ENCODE measurements at places on chromosomes 12 and 14.
A peak's percentile ranks its signal among the peaks of the same experiment; 100 is the strongest.

- no peak for DNase-seq
Measured at GRCh38 chr12:65803251-65803650, 21.0 kb upstream of the HMGA2 start.

DNA sequence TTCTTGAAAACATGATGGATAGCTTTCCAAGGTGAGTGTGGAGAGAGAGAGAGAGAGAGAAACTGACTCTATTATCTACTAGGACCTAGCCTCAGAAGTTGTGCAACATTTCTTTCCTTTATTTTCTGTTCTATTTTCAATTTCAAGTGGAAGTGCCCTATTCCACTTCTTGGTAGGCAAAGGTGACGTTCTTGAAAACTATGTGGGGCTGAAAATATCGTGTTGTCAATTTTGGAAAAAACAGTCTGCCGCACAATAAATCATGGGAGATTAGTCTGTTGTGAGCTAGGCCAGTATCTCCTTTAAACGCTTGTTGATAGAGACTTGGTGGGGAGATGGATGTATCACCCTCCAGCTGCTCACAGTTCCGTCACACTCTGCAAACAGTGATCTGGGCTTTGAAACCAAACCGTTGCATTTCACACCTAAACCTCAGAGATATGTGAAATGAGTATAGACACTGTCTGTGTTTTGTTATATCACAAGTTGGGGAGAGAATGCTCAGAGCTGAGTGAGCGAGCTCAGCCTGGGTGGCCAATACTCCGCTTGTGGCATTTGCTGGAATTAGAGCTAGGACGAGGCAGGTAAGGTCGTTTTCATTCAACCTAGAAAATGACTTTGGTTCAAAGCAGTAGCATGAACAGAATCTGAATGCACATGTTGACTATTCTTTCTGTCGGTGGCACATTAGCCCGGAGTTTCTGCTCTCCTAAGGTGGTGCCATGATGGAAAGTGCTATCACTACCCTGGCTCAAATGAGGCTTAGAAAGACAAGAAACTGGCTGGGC is 75.1 kb upstream of the ST8SIA1 start:
- DNase-seq = no peak

GRCh38 chr12:123131879-123132402 is 18.9 kb downstream of the PITPNM2 start:
- DNase-seq = peak; percentile 92

DNA sequence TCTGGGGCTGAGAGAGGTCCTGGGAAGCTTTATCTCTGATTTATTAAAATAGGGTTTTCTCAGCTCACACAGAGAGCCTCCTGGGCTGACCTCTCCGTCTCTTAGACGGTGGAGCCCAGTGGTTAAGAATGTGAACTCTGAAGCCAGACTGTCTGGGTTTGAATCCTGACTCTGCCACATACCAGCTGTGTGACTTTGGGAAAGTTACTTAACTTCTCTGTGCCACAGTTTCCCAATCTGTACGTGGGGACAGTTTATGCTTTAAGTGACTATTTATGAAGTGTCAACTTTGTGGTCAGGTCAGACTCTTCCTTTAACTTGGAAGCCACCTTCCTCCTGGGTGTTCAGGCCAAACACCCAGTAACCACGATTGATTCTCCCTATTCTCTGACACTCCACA is 290.9 kb downstream of the AACS start:
- no peak for DNase-seq

GRCh38 chr12:3491938-3492792 is 1.2 kb downstream of the PRMT8 start:
- no peak for DNase-seq

DNA sequence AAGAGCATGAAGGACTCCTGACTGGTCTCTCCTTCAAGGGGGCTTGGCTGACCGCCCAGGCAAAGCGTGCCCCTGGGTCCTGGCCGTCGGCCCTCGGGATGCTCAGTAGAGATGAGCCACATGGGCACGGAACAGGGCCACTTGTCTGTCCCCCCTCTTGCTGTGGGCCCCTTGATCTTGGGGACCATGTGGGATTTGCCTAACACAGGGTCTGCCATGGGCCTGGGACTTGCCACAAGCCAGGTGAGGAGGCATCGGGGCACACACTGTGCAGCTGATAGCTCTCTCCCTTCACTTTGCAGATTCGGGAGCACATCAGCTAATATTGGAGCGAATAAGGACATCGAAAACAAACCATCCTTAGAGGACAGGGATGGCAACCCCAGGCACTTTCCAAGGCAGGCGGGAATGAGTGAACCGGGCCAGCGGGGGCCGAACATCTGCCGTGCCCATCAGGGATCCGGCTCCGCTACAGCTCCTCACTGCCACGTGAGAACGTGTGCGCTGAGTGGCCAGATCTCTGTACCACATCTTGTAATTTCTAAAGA is 88.1 kb downstream of the PIWIL1 start:
- DNase-seq = no peak

Data from NCI-H187 (cell line).